ENCODE measurements at places on chromosomes 16 and 17. TPM values are rescaled to one million over a fixed set of nuclear protein-coding genes. Genes with fewer than 3 reads are reported as not detected.

GRCh38 chr17:58344791-58345157 lies 7.2 kb downstream of the SUPT4H1 start:
- DNase-seq = no peak

NPIPA3 gene
- not detected for total RNA-seq

DNA sequence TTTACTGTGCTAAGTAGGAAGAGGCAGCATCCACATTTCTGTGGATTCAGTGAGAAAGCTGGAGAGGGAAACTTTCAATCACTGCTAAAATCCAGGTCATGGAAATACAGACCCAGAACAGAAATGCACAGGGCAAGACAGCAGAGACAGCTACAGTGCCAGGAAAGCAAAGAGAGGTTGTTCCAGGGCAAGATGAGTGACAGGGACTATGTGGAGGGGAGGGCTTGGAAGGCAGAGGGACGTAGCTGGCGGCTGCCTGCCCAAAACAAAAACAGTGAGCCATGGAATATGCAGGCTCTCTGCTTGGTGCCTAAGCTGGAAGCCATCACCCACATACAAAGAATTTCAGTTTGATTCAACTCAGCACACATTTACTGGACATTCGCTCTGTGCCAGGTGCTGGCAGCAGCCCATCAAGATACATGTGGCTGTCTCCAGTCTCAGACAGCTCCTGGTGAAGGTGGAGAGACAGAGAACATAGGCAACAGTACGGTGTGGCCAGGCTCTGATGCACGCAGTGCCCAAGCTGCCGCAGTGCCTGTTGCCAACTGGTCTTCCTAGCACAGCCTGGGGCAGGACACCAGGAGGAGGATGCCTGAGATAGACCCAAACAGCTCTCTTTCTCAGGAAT lies 88.7 kb downstream of the AIPL1 start:
- DNase-seq = no peak

GRCh38 chr17:73689596-73690275 lies 45.5 kb upstream of the SDK2 start:
- no peak for DNase-seq

TBC1D3C gene
- total RNA-seq = not detected

DNA sequence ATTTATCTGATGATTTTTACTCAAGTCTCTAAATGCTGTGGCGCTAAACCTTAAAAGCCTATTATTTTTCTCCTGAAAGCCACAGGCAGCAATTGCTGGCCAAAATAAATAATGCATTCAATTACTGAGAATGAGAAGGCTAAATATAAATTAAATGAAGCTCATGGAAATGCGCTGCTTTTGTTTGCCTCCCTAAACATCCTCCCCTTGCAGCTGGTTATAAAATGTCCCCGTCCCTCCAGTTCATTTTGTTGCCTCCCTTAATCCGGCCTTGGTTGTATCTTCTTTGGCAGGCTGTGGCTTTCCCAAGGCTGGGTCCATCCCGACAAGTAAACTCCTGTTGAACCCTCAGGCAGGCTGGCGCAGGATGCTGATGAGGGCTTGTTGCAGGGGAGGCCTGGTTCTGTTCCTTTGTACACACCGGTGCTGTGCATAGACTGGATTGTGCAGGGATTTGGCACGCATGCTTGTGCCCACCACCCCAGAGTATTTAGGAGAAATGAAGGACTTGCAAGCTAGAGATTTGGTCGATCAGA lies 62.7 kb downstream of the KNOP1 start:
- no peak for DNase-seq

- no peak for DNase-seq
Measured at GRCh38 chr17:76982408-76983074, 114.3 kb downstream of the MGAT5B start.
